ENCODE measurements at places on chromosomes 11 and 22.

- DNase-seq: no peak
Observed at GRCh38 chr22:37564111-37564711, 3.9 kb downstream of the CDC42EP1 start.

DNA sequence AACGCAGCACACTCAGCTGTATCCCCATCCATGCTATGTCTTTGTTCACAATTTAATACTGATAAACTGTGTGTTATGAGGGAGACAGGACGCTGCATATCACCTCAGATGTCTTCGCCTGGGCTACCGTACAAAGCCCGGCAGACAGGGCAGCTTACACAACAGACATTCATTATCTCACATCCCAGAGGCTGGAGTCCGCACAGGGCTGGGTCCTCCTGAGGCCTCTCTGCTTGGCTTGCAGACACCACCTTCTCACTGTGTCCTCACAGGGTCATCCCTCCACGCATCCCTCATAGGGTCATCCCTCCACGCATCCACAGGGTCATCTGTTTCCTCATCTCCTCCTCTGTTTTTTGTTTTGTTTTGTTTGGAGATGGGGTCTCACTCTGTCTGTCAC lies 61.2 kb downstream of the SHANK2 start:
- DNase-seq: no peak

- DNase-seq: no peak
Observed at GRCh38 chr11:126032375-126032774, 30.3 kb downstream of the CDON start.

DNA sequence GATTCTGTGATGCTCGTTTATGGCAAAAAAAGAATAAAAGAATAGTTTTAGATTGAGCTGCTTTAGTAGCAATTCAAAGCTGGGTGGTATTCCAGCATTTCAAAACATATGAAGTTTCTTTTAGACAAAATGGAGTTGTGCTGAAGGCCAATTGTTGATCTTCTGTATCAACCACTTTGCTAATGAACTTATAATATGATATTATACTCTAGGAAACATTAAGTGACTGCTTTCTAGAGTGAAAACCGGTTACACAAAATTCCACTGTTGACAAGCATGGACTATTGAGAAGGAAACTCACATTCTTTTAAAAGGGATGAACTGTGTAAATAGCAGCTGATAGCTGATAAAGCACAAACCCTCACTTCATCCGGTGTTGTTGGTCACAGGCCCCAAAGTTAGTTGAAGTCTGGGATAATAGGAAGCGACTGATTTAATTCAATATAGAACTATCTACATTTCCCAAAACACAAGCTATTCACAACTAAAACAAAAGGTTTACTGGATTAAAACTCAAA lies 255.1 kb downstream of the CADM1 start:
- no peak for DNase-seq

- no peak for DNase-seq
Observed at GRCh38 chr11:65411681-65412070, 10.9 kb upstream of the NEAT1 start.

DNA sequence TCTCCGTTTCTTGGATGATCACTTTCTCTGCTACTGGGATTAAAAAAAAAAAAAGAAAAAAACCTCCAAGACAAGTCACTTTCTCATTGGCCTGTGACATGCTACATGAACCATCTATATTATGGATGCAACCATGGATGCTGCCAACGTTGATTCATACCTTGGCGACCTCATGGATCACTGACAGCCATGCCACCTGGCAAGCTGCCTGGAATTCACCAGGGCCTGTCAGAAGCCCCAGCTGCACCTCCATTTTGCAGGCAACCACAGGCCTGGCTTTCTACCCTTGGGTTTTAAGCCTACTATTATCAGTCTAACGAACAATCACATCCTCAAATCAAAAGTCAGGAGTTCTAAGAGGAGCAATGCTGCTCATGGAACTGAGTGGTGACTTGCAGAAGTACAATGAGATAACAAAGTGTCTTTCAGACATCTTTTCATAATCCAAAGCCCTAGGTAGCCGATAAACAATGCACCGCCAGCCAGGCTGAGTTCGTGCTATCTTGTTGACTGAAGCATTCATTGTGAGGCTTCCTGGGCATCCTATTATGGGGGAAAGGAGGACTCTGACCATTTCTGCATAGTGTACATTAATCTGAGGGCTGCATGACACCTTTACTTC lies 48.0 kb upstream of the CADM1 start:
- no peak for DNase-seq

DNA sequence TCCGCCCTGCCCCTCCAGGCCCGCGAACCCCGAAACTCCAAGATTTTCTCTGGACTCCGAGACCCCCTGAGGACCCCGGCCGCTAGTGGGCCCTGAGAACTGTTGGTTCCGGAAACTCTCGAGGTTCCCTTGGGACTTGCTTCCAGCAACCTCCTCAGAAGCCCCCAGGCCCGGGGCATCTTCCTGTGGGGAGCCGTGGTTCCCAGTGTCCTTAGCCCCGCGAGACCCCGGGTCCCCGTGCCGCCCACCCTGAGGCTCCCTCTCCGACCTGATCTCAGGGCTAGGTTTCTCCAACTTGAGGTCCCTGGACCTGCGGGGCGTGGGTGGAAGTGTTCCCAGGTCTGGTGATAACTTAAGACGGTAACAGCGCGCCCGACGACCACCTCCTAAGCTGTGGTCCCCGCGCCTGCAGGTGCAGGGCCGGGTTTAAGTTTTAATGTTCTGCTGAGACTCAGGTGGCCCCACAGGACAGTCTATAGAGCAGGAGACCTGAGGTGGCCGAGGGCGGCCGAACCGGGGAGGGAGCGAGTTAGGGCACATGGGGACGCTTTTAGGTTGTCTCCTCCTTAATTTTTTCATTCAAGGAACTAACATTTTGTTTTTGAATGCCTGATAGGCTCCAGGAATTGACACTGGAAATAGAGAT lies 720 bp downstream of the FAM118A start:
- no peak for DNase-seq

DNA sequence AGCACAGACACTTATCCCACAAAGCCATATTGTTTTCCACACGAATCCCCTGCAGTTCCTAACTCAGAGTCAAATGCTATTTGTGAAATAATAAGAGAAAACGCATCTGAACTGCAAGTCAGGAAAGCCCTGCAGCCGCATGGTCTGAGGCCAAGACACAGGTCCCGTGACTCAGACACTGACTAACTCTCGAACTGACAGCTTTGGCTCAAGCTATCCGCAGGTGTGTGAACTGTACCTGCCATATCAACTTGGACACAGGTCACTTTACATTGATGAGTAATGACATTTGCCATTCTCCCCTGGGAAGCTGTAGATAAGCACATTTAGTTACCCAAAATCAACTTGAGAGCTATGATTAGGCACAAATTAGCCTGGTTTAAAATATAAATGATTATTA lies 34.9 kb upstream of the NFRKB start:
- no peak for DNase-seq

- DNase-seq: no peak
Observed at GRCh38 chr22:37150701-37151100, 985 bp upstream of the IL2RB start.

- no peak for DNase-seq
Observed at GRCh38 chr11:78788533-78788932, 213.9 kb upstream of the NARS2 start.

DNA sequence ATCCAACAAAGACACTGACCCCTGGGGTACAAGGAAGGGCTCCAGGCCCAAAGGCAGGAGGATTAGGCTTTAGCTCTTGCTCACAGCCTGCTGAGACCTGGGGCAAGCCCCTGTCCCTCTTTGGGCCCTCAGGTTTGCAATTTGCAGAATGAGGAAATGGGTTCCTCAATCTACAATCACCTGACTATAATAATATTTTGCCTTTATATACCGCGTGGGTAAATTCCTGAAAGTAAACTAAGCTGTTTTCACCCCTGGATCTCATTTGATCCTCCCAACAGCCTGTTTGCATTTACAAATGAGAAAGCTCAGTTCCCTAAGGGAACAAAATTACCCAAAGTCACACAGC lies 797 bp downstream of the STARD10 start:
- no peak for DNase-seq

GRCh38 chr11:131665344-131665968 lies 295.0 kb downstream of the NTM start:
- DNase-seq: no peak

DNA sequence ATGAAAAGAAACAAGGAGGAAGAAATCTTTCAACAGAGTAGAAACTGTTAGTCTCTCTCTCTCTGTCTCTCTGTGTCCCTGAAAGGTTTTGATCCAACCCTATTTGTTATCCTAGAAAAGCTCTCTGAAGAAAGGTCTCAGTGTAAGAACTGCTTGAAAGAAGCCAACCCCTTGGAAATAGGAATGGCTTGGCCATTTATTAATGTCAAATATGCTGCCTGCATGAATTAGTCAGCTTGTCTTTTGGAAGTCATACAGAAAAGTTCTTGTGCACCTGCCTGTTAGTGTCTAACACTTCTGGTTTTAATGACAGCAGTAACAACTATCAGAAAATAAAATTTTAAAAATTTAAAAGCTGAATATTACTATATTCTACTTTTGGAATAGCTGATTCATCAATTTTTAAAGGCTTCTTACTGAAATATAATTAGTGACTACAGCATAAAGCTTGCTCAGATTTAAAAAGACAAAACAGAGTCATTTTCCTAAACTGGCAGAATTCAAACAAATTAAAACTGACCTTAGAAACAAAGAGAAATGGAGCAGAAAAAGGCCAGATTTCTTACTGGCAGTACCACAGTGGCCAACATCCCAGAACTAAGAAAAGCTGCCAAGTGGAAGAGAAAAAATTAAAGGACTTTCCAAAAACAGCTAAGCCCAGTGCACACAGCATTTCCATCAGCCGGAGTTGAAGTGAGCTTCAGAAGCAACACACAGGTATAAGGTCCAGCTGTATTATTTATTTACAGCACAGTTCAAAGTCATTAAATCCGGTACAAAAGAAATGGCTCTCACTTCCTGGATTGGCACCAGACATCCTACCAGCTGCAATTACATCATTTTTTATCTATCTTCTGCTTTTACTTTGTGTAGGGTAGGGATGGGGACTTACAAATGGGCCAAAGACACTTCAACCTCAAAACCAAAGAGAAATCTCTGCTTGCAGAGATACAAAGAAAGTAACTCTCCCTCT lies 76.3 kb downstream of the PRCP start:
- DNase-seq: no peak

GRCh38 chr11:2881981-2882375 lies 3.6 kb downstream of the CDKN1C start:
- no peak for DNase-seq

DNA sequence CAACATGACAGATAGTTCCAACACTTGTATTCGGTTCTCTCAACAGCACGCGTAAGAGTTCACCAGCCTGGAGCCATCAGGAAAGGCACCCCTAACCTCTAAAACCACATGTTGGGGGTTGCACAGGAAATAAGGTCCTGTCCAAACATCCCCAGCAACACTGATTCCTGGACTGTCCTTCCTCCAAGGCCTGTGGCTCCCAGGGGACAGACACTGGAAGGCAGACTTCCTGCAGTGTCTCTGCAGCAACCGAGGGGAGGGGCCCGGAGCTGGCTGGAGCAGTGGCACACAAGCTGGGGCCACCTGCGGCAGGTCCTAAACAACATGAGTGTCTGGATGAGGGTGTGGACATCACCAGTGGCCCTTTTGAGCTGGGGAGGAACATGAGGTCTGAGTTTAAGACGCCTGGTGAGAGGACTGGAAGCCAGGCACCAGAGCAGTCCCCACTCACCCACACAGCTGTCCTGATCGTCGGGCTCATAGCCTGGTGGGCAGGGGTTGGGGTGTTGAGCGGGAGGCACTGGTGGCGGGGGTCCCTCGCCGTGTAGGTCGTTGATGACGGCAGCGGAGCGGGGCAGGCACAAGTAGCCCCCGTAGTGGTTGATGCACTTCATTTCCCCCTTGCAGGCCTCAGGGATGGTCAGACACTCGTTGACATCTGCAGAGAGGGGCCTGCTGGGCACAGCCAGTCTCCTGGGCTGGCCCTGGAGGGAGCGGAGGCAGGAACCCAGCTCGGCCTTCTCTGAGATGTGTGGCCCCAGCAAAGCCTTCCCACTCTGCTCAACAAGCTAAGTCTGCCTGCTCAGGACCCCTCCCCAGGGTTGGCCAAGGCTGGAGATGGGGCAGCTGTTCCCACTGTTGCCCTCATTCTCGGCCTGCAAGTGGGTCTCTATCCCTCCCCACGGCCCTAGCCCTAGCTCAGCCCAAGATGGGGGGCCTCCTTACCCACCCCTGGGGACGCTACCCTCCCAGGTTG lies 1.6 kb downstream of the EFEMP2 start:
- DNase-seq: no peak

DNA sequence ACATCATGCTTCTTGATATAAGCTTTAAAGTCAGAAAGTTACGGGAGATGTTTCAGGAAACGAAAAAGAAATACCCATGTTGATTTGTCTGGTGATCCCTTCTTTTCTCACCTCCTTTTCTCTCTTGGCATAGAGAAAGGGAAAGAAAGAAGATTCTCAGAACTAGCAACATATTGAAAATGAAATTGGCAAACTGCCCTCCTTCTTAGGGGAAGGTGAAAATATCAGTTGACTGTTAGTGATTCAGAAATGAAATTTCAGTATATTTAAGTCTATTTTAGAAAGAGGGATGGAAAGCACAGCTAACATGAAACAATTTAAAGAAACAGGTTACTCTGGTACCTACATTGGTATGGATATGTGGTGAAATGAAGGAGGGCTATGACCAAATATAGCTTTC lies 918.1 kb downstream of the METTL15 start:
- no peak for DNase-seq

- no peak for DNase-seq
Observed at GRCh38 chr22:31616315-31616980, 45.6 kb downstream of the PISD start.

DNA sequence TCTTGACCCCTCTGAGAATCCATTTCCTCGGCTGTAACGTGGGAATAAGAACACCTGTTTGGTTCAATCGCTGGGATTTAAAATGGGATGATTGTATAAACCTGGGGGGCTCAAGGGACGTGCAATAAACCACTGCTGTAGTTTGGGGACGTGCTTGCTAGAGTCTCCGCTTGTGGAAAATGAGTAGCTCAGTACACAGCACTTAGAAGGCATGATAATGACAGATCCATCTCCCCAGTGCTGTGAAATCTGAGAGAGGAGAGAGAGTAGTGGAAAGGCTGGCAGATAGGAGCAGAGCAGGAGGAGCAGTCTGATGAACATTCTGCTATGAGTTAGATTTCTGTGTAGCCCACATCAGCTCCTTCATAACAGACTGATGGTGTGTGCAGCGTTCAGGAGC lies 256.5 kb downstream of the MN1 start:
- DNase-seq: no peak

- no peak for DNase-seq
Observed at GRCh38 chr11:11169715-11170351, 183.2 kb downstream of the CSNK2A3 start.

DNA sequence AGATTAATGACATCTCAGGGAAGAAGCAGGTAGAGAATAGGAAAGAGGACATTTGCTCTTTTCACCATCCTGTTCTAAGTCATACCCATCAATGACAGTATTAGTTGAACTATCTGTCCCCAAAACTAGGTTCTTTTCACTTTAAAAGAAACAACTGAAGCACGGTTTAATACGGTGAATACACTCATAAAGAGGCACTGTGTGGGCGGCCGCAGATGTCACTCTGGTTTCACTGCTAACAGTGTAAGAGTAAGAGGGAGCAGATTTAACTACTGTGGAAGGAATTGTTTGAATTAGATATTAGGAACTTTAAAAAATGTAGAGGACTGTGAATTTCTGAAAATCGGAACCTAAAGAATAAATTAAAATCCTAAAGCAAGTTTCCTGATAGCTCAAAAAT lies 49.5 kb downstream of the VSIG10L2 start:
- no peak for DNase-seq
